ENCODE measurements at places on chromosomes 4 and X.

GRCh38 chr4:78145008-78145407, 87.9 kb downstream of the FRAS1 start:
- DNase-seq = no peak

GRCh38 chr4:83639849-83640493, 104.1 kb downstream of the GPAT3 start:
- DNase-seq = peak; percentile 23

DNA sequence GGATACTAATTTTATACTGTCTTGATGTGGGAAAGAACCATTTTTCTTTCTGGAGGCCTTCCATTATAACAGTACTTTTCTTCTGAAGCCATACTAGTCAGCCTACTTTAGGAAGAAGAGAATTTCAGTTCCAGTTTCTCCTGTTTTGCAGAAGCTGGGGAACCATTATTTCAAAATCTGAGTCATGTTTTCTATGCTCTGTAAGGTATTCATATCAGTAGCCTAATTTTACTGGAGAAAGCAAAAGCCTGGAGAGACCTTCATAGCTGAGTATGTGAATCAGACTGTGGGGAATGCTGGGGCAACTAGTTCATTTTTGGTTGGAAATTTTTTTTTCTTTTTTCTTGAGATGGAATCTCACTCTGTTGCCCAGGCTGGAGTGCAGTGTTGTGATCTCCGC, 22.4 kb downstream of the AFF1 start:
- no peak for DNase-seq

GRCh38 chr4:105994061-105994460, 98.8 kb downstream of the NPNT start:
- DNase-seq = no peak

DNA sequence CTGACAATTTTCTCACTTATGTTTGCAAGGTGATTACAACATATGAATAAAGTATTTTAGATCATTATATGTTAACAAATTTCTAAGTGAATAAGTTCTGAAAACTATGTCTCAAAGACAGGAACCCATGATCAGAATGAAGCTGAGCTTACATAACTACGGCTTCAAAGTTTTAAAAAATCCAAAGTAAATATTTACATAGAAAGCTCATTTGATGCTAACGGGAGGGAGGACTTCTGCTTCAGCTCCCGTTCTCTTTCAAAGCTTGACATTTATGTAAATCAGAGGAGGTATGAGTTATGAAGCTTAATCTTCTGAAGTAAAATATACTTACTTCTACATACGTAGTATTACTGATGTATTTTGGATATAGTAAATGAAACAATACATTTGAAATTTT, 72.9 kb upstream of the PDLIM3 start:
- DNase-seq = no peak

DNA sequence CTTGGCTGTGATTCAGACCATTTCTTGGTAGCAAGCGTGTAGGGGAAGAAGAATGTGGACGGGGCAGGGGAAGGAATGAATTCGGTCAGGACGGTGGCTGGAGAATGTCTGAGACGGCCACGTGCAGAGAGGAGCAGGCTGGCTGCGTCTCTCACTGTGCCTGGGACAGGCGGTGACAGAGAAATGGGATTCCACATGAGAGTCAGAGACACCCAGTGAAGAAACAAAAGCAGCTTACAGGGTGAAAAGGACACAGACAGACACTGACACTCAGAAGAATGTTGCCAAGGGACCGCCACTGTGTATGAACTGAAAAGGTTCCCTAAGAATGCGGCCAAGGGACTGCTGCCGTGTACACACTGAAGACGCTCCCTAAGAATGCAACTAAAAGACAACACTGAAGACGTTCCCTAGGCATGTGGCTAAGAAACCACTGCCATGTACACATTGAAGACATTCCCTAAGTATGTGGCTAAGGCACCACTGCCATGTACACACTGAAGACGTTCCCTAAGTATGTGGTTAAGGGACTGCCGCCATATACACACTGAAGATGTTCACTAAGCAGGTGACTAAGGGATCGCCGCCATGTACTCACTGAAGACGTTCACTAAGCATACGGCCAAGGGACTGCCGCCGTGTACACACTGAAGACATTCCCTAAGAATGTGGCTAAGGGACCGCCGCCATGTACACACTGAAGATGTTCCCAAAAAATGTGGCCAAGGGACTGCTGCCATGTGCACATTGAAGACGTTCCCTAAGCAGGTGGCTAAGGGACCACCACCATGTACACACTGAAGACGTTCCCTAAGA, 49.1 kb downstream of the DHRSX start:
- DNase-seq = no peak

- no peak for DNase-seq
Measured at GRCh38 chr4:1379801-1380331, 26.4 kb downstream of the NKX1-1 start.

GRCh38 chr4:176425035-176425434, 105.3 kb downstream of the SPCS3 start:
- DNase-seq = no peak

DNA sequence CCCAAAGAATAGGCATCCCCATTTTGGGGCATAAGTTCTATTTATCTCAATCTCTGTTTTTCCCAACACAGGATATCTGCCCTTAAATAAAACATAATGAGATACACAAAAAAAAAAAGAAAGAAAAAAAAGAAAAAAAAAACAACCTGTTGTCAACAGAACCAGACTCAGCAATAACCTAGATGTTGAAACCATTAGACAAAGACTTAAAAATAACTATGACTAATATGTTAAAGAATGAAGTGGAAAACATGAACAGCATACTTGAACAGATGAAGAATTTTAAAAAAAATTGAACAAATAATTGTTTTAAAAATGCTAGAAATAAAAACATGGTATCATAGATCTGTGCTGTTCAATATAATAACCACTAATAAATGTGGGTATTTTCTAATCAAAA, 93.4 kb upstream of the RXFP1 start:
- DNase-seq = no peak

- no peak for DNase-seq
Measured at GRCh38 chr4:120399826-120400225, 333.2 kb upstream of the MAD2L1 start.

GRCh38 chr4:133823177-133823576, 378.4 kb downstream of the PABPC4L start:
- no peak for DNase-seq

GRCh38 chr4:5785806-5786680, 75.0 kb downstream of the EVC start:
- DNase-seq = no peak

DNA sequence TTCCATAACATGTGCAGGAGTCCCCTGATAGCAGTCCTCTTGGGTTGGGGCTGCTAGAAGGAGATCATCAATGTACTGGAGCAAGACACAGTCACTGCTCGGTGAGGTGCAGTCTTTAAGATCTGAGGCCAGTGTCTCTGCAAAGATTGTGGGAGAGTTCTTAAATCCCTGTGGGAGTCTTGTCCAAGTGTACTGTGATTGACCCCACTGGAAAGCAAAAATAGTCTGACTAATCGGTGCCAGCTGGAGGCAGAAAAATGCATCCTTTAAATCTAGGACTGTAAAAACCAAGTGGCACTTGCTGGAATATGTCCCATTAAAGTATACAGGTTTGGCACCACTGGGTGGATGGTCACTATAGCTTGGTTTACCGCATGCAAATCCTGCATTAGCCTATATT, 31.1 kb downstream of the SULT1E1 start:
- no peak for DNase-seq

- DNase-seq = no peak
Measured at GRCh38 chr4:156378033-156378665, 424.5 kb upstream of the CTSO start.

GRCh38 chr4:6855692-6856297, 53.8 kb upstream of the TBC1D14 start:
- peak; percentile 20 for DNase-seq

DNA sequence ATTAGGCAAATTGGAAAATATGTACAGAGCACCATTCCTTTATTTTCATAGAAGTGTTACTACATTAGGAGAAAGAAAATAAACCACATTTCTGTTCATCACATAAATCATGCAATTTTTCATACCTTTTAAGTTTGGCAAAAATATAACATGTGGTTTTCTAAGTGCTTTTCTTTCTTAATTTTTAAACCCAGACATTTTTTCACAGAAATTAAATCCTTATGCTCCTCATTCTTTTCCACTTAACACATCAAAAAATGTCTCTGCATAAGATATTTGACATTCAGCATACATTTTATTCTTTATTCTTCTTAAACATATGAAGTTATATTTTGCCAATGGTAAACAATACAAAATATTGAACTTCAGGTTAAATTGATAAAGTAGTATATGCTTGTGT, 826.6 kb upstream of the SLIT2 start:
- no peak for DNase-seq

- no peak for DNase-seq
Measured at GRCh38 chr4:62018537-62018936, 818.4 kb downstream of the ADGRL3 start.

DNA sequence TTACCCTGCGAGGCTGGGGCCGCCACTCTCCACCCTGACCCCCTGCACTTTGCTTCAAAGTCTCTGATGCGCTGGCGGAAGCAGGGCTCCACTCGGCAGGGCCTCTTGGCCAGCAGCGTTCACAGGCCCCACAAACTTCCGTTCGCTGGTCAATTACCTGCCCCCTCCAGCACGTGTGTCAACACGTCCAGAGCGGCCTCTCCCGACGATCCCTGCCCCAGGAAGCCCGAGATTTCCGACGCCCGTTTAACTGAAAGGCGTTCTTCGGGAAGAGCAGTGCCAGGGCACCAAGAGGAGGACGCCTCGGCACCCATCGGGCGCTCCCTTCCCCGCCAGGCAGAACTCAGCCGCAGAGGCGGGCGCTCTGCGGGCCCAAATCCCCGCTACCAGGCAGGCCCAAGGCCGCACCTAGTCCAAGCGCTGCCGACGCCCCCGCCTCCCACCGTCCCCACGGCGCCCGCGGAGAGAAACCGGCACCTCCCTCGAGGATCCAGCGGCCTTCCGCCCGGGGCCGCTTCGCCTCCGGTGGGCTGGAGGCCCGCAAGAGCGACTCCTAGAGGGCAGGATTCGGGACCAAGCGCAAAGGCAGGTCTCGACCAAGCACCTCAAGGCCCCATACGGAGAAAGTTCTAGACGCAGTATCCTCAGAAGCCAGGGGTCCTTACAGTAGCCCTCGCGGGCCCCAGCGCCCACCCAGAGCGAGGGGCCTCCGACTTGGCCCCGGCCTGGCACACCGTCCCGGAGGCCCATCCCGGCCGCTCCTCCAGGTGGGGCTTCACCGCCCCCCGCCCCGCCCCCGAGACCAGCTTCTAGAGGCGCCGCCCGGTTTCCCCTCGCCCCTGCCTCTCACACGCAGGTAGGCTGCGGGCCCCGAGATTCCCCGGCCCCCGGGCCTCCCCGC, 586 bp downstream of the BCAP31 start:
- peak; percentile 36 for DNase-seq

- no peak for DNase-seq
Measured at GRCh38 chr4:161393602-161394001, 770.2 kb downstream of the FSTL5 start.

DNA sequence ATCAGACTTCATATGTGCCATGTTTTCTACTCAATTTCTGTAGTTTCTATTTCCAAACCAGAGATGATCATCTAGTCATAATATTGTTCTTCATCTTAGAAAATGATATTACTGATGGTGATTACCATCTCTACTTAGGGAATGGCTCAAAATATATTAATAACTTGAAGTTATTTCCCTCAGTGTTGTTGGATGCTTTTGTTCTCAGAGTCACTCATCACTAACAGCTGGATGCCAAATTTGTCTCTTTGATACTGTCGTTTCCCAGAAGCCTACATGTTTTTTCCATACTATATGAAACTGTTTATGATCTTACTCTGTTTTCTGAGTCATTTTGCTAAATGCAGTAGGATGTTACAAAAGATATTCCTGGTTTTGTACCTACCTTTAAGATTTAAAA, 8.9 kb downstream of the PGAM4 start:
- no peak for DNase-seq

- DNase-seq = no peak
Measured at GRCh38 chr4:82661181-82661992, 99.6 kb upstream of the TMEM150C start.

DNA sequence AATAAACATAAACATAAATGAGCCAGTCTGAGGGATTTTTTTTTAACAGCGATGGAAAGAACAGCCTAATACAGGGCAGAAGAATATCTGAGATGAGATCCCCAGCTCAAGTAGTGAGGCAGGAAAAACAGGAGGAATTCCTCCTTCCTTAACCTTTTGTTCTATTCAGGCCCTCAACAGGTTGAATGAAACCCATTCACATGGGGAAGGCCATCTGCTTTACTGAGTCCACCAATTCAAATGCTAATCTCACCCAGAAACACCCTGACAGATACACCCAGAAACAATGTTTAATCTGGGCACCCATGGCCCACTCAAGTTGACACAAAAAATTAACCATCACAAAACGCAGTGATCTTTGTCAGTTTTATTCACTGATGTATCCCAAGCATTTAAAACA, 45.5 kb downstream of the SMIM31 start:
- DNase-seq = no peak

DNA sequence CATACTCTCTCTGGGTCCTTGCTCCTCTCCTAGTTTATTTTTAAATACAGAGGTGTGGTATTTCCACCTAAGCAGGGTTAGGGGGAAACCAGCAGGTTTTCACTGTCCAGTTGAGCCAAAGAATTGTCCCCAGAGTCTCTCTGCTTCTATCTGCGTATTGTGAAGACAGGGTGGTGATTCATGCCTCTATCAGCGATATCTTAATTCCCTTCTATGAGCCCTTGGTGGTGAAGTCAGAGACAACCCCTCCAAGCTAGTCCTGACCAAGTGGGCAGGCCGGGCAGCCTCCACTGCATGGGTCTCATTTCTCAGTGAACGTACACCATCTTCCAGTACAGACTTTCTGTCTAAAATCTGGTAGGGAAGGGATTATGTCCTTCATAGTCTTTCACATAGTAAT, 100.5 kb upstream of the GPR34 start:
- DNase-seq = no peak

- no peak for DNase-seq
Measured at GRCh38 chr4:87975466-87975865, at the start of gene SPP1. Gene SPP1 (plus strand): TSS chr4:87975714. CDS start chr4:87976896, 1,182 bp downstream.

DNA sequence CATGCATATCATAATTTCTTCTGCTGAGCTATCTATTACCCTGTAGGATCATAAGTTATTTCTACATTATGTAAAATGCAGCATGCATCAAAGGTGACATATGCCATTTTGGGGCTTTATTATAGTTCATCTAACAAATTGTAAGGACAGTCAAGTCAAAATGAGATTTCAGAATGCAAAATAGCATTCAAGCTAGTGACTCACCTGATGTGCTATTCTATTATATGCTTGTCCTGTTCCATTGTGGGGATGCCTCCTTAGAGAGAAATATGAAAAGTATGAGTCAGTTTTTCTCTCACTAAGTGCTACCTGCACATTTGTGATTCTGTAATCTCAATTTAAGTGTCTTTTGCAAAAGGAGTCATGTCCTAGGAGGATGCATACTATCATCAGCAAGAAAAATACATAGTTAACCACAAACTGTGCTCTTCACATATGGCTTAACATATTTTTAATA, 647.0 kb upstream of the PCDH10 start:
- DNase-seq = no peak

- DNase-seq = no peak
Measured at GRCh38 chr4:163548481-163549243, 54.2 kb downstream of the TMA16 start.

Measured in activated T-helper 1 cell treated with anti-CD3 and anti-CD28 coated beads, Interleukin-2, amount 50 U/mL, for 16 hours (primary cell).